Caudate nucleus (tissue), 63 donors: ENCODE measurements at places on chromosomes 12 and 14.

DNA sequence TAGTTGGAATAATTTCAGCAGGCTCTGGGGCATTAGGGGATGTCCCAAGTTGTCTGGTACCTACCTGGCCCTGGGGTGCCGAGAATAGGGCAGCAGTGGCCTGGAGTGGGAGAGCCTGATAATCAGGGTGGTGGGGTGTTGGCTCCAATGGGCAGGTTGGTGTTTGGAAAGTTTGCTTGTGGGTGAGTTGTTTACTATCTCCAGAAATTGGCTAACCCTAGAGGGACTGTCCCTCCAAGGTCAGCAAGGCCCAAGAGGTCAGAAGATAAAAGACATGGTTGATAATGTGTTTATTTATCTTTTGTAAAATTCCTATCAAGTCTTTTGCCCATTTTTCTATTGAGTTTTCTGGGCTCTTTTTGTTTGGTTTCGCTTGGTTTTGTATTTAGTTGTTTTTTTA, 105.1 kb downstream of the KICS2 start:
- no peak for DNase-seq

- no peak for DNase-seq
Observed at GRCh38 chr12:107990325-107990724, 138.8 kb upstream of the WSCD2 start.

DNA sequence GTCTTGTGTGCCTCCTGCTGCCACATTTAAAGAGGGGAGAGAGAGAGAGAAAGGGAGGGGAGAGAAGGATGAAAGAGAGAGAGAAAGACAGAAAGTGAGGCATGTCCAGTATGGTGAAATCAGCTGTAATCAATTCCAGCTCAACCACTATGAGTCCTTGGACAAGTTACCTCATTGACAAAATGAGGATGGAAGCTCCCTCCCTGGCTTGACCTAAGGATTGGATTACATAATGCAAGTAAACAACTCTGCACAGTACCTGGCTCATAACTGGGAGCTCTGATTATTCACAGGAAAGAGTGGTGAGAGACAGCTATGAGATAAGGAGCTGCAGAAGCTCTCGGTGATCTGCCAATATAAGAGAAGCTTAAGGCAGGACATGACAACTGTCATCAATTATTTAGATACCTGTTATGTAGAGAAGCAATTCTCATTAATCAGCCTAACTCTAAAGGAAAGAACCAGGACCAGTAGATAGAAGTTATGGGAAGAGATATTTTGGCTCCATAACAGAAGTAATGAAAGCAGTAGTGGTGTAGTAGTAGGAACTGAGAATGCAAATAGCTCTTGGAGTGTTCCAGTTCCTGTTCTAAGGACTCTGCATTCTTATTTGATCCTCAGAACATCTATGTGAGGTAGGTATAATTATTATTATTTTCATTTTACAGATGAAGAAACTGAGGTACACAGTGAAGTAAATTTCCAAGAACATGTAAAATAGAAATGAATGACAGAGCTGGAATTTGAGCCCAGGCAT, 791.6 kb downstream of the DIO2 start:
- DNase-seq = no peak

DNA sequence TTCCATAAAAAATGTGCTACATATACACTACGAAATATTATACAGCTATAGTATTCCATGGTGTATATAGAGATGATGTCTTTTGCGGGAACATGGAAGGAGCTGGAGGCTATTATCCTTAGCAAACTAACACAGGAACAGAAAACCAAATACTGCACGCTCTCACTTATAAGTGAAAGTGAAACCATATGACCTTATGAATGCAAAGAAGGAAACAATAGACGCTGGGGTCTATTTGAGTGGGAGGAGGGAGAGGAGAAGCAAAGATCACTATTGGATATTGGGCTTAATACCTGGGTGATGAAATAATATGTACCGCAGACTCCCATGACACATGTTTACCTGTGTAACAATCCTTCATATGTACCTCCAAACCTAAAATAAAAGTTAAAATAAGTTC, 142.8 kb downstream of the LRFN5 start:
- no peak for DNase-seq

GRCh38 chr12:48050174-48050573, 45.9 kb upstream of the COL2A1 start:
- DNase-seq = no peak

- DNase-seq = no peak
Observed at GRCh38 chr12:111247083-111247783, 121.7 kb downstream of the PHETA1 start.

- DNase-seq = no peak
Observed at GRCh38 chr14:105363847-105364708, 34.3 kb upstream of the TEX22 start.

DNA sequence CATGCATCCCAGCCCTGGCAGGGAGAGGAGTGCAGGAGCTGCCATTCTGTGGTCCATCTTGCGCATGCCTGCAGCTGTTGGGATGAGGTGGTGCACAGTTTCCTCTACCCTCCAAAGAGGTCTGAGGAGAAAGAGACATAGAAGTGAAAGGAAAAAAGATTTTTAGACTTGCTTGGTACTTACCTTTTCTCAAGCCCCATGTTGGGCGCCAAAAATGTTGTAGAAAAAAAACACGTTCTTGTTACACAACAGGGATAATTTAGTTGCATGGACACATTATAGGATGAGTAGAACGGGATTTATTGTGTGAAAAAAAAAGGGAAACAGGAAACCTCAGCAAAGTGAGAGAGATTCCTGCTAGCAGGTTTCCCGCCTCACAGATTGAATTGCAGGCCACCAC, 244.4 kb upstream of the GARIN2 start:
- no peak for DNase-seq

DNA sequence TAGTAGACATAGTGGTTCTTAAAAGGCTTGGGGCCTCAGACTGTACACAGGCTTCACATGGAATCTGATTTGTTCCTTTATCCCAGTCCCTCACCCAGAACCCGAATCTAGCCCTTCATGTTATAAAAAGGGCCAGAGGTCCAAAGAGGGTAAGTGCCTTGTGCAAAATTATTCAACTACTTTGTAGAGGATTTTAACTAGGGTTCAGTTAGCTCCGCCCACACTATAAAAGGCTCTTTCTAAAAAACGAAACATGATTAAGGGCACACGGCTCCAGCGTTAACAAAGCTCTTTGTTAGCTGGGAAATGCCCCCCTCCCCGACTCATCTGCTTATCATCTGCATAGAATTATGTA, 3.2 kb upstream of the SOCS2 start:
- no peak for DNase-seq

DNA sequence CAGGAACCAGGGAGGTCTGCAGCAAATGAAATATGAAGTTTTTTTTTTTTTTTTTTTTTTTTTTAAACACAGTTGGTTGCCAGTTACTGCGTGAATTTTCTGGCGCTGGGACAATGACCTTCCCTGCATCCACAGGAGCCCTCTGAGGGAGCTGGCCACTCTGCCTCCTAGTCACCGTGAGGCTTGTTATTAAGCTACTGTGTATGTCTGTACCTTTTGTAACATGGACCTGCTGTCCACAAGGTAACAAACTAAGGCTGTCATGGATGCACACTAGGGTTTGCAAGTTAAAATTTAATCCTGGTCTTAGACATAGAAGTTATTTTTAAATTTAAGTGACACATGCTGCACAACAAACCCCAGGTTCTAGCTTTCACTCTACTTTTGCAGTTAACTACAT, 211.0 kb downstream of the SSPN start:
- no peak for DNase-seq

DNA sequence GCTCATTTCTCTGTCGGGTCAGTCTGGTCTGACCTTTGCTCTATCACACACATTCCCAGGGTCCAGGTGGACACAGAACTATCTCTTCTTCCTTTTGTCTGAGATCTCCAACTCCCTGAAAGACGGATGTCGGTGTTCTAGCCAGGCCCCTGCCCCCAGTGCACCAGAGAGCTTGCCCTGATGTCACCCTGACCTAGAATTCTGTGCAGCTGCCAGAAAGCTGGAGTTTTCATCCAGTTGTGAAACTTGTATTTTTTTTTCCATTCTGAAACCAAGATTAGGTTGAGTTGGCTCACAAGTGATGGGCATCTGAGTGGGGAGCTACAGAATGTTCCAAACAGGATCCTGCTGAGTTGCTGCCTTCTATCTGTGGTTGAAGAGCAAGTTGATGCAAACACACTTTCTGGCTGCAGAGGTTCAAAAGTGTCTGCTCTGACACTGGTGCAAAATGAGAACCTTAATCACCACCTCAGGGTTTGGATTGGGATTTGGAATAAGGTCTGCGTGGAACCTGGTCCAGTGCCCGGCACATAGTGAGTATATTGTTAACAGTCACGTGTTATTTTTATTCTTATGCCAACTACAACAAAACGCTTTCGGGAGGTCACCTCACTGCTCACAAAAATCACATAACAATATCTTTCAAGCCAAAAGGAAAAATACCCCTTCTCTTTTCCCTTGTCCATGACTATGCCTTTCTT, 211.5 kb downstream of the SLC15A4 start:
- DNase-seq = no peak

DNA sequence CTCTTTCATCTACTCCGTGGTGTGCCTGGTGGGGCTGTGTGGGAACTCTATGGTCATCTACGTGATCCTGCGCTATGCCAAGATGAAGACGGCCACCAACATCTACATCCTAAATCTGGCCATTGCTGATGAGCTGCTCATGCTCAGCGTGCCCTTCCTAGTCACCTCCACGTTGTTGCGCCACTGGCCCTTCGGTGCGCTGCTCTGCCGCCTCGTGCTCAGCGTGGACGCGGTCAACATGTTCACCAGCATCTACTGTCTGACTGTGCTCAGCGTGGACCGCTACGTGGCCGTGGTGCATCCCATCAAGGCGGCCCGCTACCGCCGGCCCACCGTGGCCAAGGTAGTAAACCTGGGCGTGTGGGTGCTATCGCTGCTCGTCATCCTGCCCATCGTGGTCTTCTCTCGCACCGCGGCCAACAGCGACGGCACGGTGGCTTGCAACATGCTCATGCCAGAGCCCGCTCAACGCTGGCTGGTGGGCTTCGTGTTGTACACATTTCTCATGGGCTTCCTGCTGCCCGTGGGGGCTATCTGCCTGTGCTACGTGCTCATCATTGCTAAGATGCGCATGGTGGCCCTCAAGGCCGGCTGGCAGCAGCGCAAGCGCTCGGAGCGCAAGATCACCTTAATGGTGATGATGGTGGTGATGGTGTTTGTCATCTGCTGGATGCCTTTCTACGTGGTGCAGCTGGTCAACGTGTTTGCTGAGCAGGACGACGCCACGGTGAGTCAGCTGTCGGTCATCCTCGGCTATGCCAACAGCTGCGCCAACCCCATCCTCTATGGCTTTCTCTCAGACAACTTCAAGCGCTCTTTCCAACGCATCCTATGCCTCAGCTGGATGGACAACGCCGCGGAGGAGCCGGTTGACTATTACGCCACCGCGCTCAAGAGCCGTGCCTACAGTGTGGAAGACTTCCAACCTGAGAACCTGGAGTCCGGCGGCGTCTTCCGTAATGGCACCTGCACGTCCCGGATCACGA, 2.2 kb downstream of the SSTR1 start:
- no peak for DNase-seq

- no peak for DNase-seq
Observed at GRCh38 chr12:131097202-131098177, 143.8 kb downstream of the ADGRD1 start.

GRCh38 chr14:75429562-75429961, 1.7 kb downstream of the JDP2 start:
- DNase-seq = no peak

DNA sequence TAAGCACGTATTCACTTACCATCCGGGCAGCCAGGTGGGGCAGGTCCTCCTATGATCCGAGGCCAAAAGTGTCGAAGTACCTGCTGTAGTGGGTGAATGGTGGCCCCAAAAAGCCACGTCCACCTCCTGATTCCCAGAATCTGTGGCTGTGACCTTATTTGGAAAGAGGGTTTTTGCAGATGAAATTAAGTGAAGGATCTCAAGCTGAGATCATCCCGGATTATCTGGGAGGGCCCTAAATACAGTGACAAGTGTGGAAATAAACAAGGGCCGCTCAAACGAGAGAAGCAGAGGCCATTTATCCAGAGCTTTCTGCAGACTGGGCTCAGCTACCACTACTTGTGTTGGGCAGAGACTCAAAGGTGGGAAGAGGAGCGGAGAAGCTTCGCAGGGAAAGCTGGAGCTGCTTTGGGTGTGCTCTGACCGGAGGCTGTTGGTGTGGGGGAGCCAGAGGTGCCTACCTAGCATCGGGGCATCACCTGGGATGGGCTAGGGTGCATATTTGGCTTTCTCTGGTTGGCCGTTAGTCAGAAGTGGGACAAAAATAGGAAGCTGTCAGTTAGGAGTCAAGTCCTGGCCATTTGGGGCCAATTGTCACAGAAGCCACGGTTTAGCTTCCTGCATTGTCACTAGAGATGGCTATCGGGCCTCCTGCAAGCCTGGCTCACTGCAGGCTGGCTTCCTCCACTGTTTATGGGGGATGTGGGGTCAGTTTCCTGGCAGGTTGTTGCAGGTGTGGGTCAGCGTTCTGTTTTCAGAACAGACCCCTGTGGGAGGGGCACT, 27.8 kb upstream of the DLK1 start:
- DNase-seq = no peak

DNA sequence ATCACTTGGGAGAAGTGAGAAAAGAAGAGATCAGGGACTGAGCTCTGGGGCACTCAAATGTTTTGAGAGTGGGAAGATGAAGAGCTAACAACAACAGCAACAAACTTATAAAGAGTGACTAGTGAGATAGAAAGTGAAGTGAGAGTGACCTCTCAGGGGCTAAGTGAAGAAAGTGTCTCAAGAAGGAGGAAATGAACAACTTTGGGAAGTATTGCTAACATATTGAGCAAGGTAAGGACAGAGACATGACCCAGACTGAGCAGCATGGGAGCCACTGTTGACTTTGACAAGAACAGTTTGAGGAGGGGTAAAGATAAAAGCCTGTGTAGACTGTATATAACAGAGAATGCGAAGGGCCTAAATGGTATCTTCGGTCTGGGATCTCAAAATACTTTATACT, 155.1 kb upstream of the BTG1 start:
- no peak for DNase-seq

DNA sequence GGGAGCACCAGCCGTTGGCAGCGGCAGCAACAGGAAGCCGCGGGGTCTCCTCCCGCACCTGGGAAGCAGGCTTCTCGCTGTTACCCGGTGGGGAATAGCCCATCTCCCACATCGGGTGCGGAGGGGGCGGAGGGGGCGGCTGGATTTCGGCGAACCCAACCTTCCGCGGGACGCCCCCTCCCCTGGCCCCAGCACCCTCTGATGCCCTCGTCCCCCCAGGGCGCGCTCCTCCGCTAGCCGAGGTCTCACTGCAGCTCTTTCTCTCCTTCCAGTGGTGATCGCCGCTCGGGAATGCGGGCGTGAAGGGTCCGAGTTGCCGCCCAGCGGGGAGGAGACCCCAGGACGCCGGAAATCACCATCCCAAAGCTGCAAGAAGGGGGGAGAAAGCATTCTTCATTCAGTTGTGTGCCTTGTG, 303 bp downstream of the SAMD4A start:
- DNase-seq = no peak

GRCh38 chr12:103805655-103806360, 35.2 kb downstream of the NT5DC3 start:
- DNase-seq = no peak

- no peak for DNase-seq
Observed at GRCh38 chr14:97250931-97251330, 453.7 kb downstream of the VRK1 start.
